ENCODE measurements at places on chromosomes 2 and 18. TPM values are rescaled to one million over a fixed set of nuclear protein-coding genes. Genes with fewer than 3 reads are reported as not detected.

DNA sequence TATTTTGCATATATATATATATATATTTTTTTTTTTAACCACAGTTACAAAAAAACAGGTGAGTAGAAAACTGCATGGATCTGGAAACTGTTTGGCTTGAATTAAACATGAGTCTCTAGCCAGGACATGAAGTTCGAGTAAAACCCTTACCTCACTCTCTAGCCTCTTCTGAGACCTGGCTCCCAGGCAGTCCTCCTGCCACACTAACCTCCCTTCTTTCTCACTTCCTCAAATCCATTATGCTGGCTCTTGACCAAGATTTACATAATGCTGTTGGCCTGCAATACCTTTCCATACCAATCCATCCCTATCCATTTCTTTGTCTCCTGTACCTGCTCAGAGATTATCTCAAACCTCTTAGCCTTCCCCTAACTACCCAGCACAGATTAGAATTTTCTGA lies 34.0 kb downstream of the PIGN start:
- no peaks in the 10 kb centered on the region for H3K27me3 ChIP-seq
- no peak overlapping the region for H3K4me3 ChIP-seq
- DNase-seq = no peak
- no peak overlapping the region for H3K27ac ChIP-seq
- no peaks in the 10 kb centered on the region for H3K4me1 ChIP-seq

DNA sequence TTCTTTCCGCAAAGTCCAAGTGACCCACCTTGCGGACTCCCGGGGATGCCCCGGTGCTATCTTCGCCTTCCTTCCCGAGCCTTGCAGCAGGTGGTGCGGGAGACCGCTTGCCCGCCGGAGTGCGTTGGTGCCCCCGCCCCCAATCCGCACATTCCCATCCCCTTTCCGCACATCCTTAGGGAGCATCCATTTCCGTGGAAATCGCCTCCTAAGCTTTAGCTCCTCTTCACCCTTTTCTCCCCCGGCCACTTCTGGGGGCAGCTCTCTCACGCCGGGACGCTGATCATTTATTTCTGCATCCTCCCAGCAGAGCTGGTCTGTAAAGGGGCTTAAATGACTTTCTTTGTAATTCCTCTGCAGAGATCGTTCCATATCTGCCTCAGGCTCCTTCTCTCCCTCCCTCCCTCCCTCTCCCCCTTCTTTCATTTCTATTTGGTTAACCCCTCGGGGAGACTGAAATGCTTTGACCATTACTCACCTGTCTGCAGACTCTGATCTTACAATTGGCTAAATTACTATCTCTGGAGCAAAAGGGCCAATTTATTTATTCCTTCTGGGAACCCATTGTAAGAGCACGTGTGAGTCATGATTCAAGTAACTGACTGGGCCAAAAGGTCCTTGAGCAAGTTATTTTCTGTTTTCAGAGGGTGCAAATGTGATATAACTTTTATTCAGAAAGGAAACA lies 1.3 kb upstream of the LYPD1 start:
- H3K27me3 ChIP-seq = peaks cover 34% of the 10 kb centered on the region
- no peaks in the 10 kb centered on the region for H3K4me1 ChIP-seq
- DNase-seq = no peak
- H3K27ac ChIP-seq = no peak overlapping the region

GRCh38 chr2:26298638-26299393 lies 47.1 kb upstream of the SELENOI start:
- H3K4me3 ChIP-seq = no peak overlapping the region
- DNase-seq = peak; percentile 52
- no peak overlapping the region for H3K27ac ChIP-seq
- no peaks in the 10 kb centered on the region for H3K27me3 ChIP-seq

DNA sequence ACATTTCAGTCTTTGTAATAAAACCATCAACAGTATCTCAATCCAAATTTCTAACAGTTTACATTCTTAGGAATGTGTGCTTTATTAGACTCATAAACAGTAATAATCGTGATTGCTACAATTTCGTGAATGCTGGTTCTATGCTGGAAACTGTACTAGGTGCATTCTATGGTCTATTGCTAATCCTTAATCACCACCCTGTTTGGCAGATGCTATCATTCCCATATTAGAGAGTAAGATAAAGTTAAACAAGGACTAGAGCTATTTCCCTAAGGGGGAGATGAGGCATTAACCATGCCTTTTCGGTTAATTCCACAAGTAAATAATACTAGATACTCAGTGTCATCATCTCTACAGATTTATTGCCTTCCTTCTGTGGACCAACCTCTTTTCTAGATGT lies 244.0 kb downstream of the PAX3 start:
- H3K4me3 ChIP-seq = no peak overlapping the region
- H3K36me3 ChIP-seq = no peaks in the 10 kb centered on the region
- no peak overlapping the region for H3K27ac ChIP-seq
- peaks cover 24% of the 10 kb centered on the region for H3K27me3 ChIP-seq

DNA sequence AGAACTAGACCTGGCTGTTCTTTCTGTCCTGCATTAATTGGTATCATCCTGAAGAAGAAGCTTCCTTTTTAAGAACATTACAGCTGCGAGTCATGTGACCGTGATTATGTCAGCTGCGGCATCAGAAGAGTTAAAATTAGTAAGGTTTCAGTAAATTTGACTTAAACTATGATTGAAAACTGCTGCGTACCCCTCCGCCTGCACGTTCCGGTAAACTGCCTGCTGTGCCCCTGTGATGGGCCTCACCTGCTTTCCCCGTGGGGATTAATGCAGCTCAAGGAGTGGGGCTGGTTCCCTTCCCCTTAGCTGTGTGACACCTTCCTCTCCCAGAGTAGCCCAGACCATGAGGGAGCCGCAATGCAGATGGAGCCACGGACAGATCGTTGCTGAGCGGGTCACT lies 36.1 kb upstream of the MYO3B start:
- no peaks in the 10 kb centered on the region for H3K4me1 ChIP-seq
- no peak overlapping the region for H3K4me3 ChIP-seq
- no peak overlapping the region for H3K27ac ChIP-seq
- no peak for DNase-seq
- no peaks in the 10 kb centered on the region for H3K36me3 ChIP-seq
- H3K27me3 ChIP-seq = peaks cover 2% of the 10 kb centered on the region

DNA sequence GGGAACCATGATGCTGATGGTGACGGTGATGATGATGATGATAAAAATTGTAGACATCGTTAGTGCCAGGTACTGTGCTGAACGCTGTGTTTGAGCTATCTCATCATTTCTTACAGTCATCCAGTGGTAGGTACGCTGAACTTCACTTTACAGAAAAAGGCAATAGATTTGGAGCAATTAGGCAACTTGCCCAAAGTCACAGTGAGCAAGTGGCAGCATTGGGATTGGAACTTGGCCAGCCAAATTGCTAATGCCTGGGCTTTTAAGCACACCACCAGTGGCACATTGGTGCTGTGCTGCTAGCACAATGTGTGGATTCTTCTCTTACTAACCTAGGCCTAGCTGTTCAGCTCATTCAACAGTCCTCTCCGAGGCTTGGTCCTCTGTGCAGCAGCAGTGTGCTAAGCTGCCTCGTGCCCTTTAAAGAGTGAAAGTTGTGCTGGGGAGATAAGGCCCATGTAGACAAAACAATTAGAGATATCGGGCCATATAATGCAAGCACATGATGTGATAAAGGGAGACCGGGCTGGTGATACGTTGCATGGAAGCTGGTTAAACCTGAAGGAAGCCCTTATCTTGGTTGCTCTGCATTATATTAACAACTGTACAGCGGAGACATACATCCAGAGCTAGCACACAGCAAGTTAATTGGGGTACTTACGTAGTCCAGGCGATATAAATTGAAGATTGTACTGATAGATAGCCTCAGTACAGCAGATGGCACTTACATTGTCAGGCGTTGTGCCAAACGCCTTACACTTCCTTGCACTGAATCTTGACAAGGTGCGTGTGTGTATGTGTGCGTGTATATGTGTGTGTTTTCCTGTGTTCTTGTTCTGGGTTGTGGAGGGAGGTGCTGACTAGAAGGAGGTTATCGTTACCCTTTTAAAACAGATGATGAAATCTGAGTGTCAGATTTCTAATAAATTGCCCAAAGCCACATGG lies 28.4 kb downstream of the HK2 start:
- DNase-seq = no peak
- H3K27me3 ChIP-seq = no peaks in the 10 kb centered on the region
- no peak overlapping the region for H3K4me3 ChIP-seq
- H3K4me1 ChIP-seq = peaks cover 21% of the 10 kb centered on the region
- H3K27ac ChIP-seq = peak overlapping the region; percentile 66

- DNase-seq = no peak
- no peak overlapping the region for H3K4me3 ChIP-seq
- no peaks in the 10 kb centered on the region for H3K27me3 ChIP-seq
- H3K4me1 ChIP-seq = peaks cover 8% of the 10 kb centered on the region
- H3K36me3 ChIP-seq = peaks cover 9% of the 10 kb centered on the region
Measured at GRCh38 chr2:19874726-19875125, 27.1 kb downstream of the TTC32 start.

DNA sequence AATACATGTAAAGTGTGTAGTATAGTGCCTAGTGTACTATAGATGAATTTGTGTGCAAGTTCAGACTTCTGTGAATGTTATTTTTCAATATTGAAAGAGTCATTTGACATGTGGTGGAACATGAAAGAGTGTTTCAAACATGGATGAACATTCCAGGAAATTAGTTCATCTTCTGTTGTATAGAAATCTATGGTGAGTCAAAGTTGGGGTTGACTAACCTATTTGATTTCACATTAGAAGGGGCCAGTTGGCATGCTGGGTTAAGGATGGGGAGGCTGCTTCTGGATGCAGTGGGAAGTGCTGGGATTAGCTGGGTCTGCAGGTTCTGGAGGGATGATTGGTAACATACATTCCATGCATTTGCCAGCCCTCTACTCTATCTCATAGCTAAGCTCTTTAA lies 50.6 kb downstream of the LYPD6B start:
- no peak overlapping the region for H3K4me3 ChIP-seq
- H3K27me3 ChIP-seq = peaks cover 12% of the 10 kb centered on the region

DNA sequence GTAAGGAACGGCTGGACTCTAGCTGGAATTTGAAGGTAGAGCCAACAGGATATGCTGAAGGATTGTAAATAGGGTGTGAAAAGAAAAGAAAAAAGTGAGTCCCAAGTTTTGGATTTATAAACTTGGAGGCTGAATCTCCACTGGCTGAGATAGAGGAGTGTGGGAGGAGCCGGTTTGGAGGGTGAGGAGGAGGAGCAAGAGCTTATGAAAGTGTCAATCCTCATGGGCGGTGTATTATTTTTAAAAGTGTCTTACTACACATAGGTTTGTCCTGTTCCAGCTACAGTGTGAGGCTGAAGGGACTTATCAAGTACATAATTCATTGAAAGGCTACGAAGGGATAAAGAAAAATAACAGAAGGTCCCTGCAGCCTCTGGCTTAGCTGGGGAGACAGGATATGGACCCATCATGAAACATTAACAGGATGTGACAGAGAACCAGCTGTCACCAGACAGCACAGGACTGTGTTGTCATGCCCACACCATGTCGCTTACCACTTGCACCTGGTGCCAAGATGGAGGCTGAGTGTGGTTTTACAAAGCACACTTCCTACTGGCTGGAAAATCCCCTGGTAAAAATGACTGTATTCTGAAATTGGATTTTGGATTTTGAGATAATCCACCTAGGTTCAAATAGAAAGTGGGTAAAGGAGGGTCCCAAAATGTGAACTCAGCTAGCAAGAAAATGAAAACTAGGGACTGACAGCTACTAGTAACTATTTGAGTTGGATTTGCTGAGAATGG lies 2.5 kb upstream of the MREG start:
- H3K27ac ChIP-seq = peak overlapping the region; percentile 89
- peak overlapping the region; percentile 43 for H3K4me3 ChIP-seq
- peak; percentile 82 for DNase-seq
- H3K36me3 ChIP-seq = no peaks in the 10 kb centered on the region

- no peaks in the 10 kb centered on the region for H3K27me3 ChIP-seq
- no peak for DNase-seq
- peaks cover 1% of the 10 kb centered on the region for H3K36me3 ChIP-seq
- no peaks in the 10 kb centered on the region for H3K4me1 ChIP-seq
- no peak overlapping the region for H3K27ac ChIP-seq
Measured at GRCh38 chr2:72524071-72524470, 301.8 kb downstream of the EXOC6B start.

- H3K27ac ChIP-seq = peak overlapping the region; percentile 52
- no peak overlapping the region for H3K4me3 ChIP-seq
- H3K36me3 ChIP-seq = peaks cover 20% of the 10 kb centered on the region
Measured at GRCh38 chr2:127071901-127072328, 35.0 kb downstream of the BIN1 start.

- no peaks in the 10 kb centered on the region for H3K36me3 ChIP-seq
- H3K27me3 ChIP-seq = peaks cover 7% of the 10 kb centered on the region
- H3K4me1 ChIP-seq = no peaks in the 10 kb centered on the region
- no peak overlapping the region for H3K4me3 ChIP-seq
- no peak for DNase-seq
Measured at GRCh38 chr2:192155511-192156118, 39.1 kb downstream of the TMEFF2 start.

GRCh38 chr2:196067088-196067382 lies 1.6 kb downstream of the DNAH7 start:
- peaks cover 3% of the 10 kb centered on the region for H3K27me3 ChIP-seq
- H3K36me3 ChIP-seq = no peaks in the 10 kb centered on the region
- no peak overlapping the region for H3K27ac ChIP-seq
- H3K4me1 ChIP-seq = peaks cover 15% of the 10 kb centered on the region
- no peak for DNase-seq

GRCh38 chr2:192247456-192247855 lies 52.7 kb upstream of the TMEFF2 start:
- no peaks in the 10 kb centered on the region for H3K4me1 ChIP-seq
- no peaks in the 10 kb centered on the region for H3K36me3 ChIP-seq
- no peak for DNase-seq
- peaks cover 2% of the 10 kb centered on the region for H3K27me3 ChIP-seq
- H3K27ac ChIP-seq = no peak overlapping the region
- H3K4me3 ChIP-seq = no peak overlapping the region

The DNAH6 gene
- total RNA-seq = 1.3 TPM

The TFPI gene
- not detected for total RNA-seq

The ERBB4 gene
- not detected for total RNA-seq

The LYG2 gene
- total RNA-seq = not detected

The IL36A gene
- not detected for total RNA-seq

The EML4 gene
- 59.7 TPM for total RNA-seq

The MOGAT1 gene
- total RNA-seq = not detected

The TMBIM1 gene
- total RNA-seq = 57.9 TPM

The CD226 gene
- total RNA-seq = 41.7 TPM

The IL1RN gene
- total RNA-seq = 0.50 TPM

The MYO5B gene
- not detected for total RNA-seq
